Inflammatory macrophage treated with lipopolysaccharide for 4 hours (primary cell): ENCODE measurements at places on chromosomes 2 and 18.
A peak's percentile ranks its signal among the peaks of the same experiment; 100 is the strongest.

GRCh38 chr2:212384027-212384426, 154.6 kb downstream of the ERBB4 start:
- DNase-seq, result no peak

DNA sequence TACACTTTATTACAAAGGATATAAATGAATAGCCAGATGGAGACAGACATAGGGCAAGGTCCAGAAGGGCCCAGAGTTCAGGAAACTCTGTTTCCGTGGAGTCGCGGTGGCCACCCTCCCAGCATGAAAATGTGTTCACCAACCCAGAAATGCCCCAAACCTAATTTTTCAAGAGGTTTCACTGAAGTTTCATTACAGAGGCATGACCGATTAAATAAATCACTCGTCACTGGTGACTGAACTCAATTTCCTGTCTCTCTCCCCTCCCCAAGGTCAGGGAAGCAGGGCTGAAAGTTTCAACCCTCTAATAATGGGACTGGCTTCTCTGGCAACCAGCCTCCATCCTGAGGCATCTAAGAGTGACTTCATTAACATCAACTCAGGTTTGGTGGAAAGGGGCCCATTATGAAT, 22.4 kb downstream of the USP40 start:
- DNase-seq, result no peak

GRCh38 chr2:231932985-231933915, 7.1 kb upstream of the NPPC start:
- no peak for DNase-seq

DNA sequence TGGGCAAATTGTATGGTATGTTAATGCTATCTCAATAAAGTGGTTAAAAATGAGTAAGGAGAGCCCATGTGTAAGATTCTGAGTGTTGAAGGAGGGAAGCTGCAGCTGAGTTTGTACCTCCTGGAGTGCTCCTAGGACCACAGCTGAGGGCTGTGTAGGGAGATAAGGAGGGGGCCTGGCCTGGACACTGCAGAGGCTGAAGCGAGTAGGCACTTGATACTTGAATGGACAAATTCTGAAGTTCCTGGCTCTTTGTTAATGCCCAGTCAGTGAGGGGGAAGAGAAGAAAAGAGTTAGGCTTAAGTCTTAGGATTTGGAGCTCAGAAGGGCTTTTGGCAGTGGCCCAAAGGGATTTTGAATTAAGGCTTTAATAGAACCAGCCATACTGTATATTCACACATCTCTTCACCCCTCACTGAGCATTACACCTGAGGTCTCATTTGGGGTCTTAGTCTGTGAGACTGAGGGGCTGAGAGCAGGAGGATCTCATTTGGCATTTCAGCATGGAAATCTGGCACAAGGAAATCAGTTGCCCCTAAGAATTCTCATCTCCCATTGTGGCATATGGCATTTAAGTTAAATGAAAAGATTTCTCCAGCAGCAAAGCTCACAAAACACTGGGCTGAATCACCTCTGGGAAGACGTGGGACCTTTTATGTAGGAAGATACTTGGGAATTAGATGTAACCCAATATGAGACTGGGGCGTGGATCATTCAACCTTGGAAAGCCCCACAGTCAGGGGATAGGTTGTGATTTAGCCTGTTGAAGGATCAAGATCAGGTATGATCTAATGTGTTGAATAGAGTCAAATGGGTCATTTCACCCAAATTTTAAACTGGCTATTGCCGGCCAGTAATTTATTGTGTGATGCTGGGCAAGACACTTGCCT, 46.8 kb downstream of the LIPG start:
- no peak for DNase-seq

- DNase-seq, result no peak
Measured at GRCh38 chr18:22432657-22433137, 15.0 kb upstream of the CTAGE1 start.

GRCh38 chr2:200774920-200775319, 36.8 kb upstream of the BZW1 start:
- DNase-seq, result no peak

- DNase-seq, result no peak
Measured at GRCh38 chr2:17604050-17604449, 63.6 kb downstream of the VSNL1 start.

DNA sequence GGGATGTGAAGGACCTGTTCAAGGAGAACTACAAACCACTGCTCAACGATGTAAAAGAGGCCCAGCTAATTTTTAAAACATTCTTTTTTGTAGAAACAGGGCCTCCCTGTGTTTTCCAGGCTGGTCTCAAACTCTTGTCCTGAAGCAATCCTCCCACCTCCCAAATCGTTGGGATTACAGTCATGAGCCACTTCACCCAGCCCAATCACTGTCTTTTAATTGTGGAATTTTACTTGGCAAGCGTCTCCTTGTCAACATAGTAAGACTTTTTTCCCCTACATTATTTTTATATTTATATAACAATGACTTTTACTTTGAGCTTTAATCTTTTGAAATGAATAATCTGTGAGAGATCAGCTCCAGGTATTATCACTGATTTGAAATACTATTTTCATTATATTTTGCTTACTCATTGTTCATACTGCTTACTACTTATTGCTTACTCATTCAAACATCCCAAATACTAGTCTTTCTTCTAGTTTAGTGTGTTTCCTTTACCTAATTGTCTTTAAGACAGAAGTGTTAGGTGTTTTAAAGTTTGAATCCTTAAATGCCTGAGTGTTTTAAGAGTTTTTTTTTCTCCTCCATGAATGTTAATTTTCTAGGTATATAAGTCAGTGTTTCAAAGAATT, 48.9 kb downstream of the PTPN4 start:
- DNase-seq, result no peak

GRCh38 chr2:76953733-76954347, 568.3 kb downstream of the LRRTM4 start:
- DNase-seq, result peak; percentile 19

DNA sequence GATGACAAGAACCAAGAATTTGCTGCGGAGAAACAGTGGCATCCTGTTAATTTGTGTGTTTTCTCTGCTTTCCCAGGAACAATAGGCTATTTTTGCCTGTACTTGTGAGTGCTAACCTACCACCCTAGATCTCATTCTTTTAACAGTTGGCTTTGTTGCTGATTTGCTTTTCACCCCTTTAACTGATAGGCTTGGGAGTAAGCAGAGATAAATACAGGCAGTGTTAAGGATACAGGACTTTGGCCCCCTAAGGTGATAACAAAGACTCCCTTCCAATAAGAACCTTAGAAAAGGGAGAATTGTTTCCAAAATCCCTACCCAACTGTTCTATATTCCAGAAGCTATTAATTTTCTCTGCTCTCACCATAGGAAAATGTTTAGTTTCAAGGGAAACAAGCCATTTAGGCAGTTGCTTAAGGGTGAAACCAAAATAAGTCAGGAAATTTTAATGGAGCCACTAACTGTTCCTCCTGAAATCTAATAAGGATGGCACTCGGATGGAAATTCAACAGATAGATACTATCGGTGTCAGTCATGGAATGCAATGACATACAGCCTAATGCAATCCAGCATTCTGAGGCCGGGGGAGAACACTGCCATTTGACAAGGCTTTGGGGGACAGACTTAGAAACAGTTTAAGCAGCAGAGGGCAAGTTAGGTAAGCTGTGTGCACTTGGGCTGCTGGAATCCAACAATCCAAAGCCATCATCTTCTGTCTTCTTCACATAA, 238.8 kb downstream of the RNF152 start:
- DNase-seq, result no peak

DNA sequence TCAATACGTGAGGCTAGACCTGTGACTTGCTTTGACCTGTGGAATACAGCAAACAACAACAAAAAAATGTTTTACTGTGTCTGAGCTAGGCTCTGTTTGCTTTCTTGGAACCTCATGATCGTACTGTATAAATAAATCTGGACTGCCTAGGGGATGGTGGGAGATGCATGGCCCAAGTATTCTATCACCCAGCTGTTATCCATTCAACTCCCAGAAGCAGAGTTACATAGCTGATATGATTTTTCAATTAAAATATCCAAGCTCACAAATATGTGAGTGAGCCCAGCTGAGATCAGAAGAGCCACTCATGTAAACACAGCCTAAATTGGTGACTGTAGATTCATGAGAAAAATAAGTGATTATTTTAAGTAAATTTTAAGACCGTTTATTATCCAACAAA, 154.1 kb upstream of the THUMPD2 start:
- no peak for DNase-seq

- peak; percentile 42 for DNase-seq
Measured at GRCh38 chr2:230418341-230419016, 2.5 kb downstream of the SP100 start.

- DNase-seq, result no peak
Measured at GRCh38 chr2:37436323-37436722, 91.9 kb downstream of the QPCT start.

DNA sequence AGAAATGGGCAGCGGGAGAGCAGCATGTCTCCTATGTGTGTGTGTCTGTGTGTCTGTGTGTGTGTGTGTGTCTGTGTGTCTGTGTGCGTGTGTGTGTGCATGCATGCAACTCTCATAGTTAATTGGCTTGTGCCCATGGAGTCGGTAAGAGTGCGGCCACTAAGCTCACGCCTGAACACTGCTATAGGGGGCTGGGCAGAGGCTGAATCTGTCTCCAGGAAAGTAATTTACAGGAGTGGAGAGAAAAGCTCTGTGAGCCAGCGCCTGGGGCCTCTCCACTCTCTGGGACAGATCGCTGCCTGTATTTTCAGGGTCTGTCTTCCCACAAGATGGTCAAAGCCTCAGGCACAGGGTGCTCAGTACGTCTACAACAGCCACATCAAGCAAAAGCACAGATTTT, 553.4 kb downstream of the TNS1 start:
- no peak for DNase-seq

DNA sequence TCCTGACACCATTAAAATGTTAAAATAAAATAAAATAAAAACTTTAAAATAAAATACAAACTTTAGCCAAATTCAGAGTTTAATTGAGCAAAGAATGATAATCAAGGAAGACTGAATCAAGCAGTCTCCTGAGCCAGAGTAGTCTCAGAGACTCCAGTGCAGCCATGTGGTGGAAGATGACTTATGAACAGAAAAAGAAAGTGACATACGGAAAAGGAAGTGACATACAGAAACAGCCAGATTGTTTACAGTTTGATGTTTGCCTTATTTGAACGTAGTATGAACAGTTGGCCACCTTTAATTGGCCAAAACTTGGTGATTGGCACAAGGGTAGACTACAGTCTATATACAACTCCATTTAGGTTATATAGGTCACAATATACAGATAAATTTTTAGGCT, 787.2 kb downstream of the ADCYAP1 start:
- no peak for DNase-seq

GRCh38 chr18:7641813-7642212, 74.7 kb downstream of the PTPRM start:
- DNase-seq, result no peak

GRCh38 chr2:641872-642815, 35.1 kb downstream of the TMEM18 start:
- no peak for DNase-seq

DNA sequence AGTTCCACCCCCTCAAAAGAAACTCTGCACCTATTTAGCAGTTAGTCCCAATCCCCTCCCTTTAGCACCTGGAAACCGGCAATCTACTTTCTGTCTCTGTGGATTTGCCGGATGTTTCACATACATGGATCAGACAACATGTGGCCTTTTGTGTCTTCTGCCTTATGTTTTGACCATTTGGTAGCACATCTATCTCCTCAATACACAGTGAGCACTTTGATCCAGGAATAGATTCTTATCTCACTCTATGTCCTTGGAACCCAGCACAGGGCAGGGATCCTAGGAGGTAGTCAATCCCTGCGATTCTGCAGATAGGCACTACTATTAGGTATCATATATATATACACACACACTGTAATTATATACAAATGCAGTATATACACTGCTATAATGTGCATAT, 3.8 kb upstream of the OTOF start:
- no peak for DNase-seq
